Activated naive CD4-positive, alpha-beta T cell treated with anti-CD3 and anti-CD28 coated beads, Interleukin-2, amount 50 U/mL, for 72 hours (primary cell): ENCODE measurements at places on chromosomes 1 and 21. TPM values are rescaled to one million over a fixed set of nuclear protein-coding genes. Genes with fewer than 3 reads are reported as not detected.

GRCh38 chr1:75035536-75035935 is 98.7 kb upstream of the LHX8 start:
- DNase-seq: no peak

GRCh38 chr1:101238681-101239094 is 1.9 kb downstream of the S1PR1 start:
- peak; percentile 93 for DNase-seq

GRCh38 chr1:40053138-40053887 is 12.8 kb downstream of the CAP1 start:
- no peak for DNase-seq

GRCh38 chr21:26506956-26507355 is 66.1 kb downstream of the CYYR1 start:
- no peak for DNase-seq

DNA sequence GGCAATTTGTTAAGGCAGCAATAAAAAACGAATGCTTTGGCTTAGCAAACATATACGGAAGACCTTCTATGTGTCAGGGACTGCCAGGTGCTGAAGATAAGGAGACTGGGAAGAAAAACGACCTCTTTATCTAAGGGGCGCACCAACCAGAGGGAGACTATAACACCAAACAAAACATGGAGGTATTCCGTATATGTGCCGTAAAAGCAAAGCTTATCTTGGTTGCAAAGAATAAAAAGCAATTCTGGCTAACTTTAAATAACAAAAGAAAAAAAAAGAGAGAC is 167.1 kb upstream of the KCNJ15 start:
- no peak for DNase-seq

The TRIM46 gene
- total RNA-seq: 6.8 TPM
